WTC11 (cell line): ENCODE measurements at places on chromosomes 1 and 21. TPM values are rescaled to one million over a fixed set of nuclear protein-coding genes. Genes with fewer than 3 reads are reported as not detected.

- H3K4me3 ChIP-seq, result no peak overlapping the region
- no peaks in the 10 kb centered on the region for H3K27me3 ChIP-seq
- peaks cover 11% of the 10 kb centered on the region for H3K4me1 ChIP-seq
- no peak overlapping the region for H3K27ac ChIP-seq
- H3K36me3 ChIP-seq, result no peaks in the 10 kb centered on the region
These were observed 319.6 kb upstream of the TMPRSS15 start for GRCh38 chr21:18723171-18723570.

GRCh38 chr1:22207511-22208267 lies 64.8 kb upstream of the WNT4 start:
- H3K4me3 ChIP-seq, result no peak overlapping the region
- H3K27me3 ChIP-seq, result no peaks in the 10 kb centered on the region; the same call in none of the 2 replicates
- H3K27ac ChIP-seq, result no peak overlapping the region
- H3K36me3 ChIP-seq, result no peaks in the 10 kb centered on the region

DNA sequence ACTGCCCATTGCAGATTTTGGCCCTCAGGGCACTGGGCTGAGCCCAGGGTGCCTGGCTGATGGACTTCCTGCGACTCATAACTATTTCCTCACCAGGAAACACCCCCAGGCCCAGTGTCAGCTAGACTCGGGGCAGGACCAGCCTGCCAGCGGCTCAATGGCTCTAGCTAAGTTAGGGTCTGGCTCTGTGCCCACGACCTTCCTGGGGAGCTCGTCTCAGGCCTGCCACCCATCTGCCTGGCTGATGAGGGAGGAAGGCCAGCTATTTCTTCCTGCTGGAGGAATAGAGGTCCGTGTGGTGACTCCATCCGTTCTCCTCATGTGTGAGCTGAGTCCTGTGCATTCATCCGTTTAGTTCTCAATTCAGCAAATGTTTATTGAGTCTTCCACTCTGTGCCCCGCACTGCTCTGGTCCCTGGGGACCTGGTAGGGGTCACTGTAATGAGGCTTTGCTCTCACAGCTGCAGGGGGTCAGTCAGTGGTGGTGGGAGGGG lies 44.5 kb downstream of the KIRREL1 start:
- no peak for DNase-seq
- H3K27ac ChIP-seq, result peak overlapping the region; percentile 87
- H3K36me3 ChIP-seq, result peaks cover 2% of the 10 kb centered on the region; the same call in 1 of the 2 replicates
- H3K4me1 ChIP-seq, result peaks cover 48% of the 10 kb centered on the region

- DNase-seq, result no peak
- H3K27ac ChIP-seq, result no peak overlapping the region
- no peak overlapping the region for H3K4me3 ChIP-seq
- no peaks in the 10 kb centered on the region for H3K36me3 ChIP-seq
These were observed 58.7 kb downstream of the VANGL2 start for GRCh38 chr1:160459056-160459455.

- no peak overlapping the region for H3K4me3 ChIP-seq
- no peaks in the 10 kb centered on the region for H3K27me3 ChIP-seq
- peaks cover 4% of the 10 kb centered on the region for H3K36me3 ChIP-seq
These were observed 69.8 kb upstream of the HAO2 start for GRCh38 chr1:119298687-119299303.

- H3K27ac ChIP-seq, result peak overlapping the region; percentile 71
- H3K36me3 ChIP-seq, result peaks cover 9% of the 10 kb centered on the region
- H3K4me3 ChIP-seq, result peak overlapping the region; percentile 96
- DNase-seq, result no peak
- H3K4me1 ChIP-seq, result peaks cover 17% of the 10 kb centered on the region
- peaks cover 10% of the 10 kb centered on the region for H3K27me3 ChIP-seq
These were observed 704 bp downstream of the ALG6 start for GRCh38 chr1:63368131-63368530.

DNA sequence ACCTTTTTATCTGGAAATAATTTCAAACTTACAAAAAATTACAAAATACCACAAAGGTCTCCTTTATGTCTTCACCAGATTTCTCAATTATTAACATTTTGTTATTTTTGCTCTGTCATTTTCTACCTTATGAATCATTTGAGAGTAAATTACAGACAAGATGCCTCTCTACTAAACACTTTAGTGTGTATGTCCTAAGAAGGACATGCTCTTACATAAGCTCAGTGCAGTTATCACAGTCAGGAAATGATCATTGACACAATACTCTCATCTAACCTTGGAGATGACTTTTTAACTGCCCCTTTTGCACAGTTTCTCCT lies 378.9 kb upstream of the RUNX1 start:
- DNase-seq, result no peak
- H3K27ac ChIP-seq, result no peak overlapping the region
- peaks cover 20% of the 10 kb centered on the region for H3K36me3 ChIP-seq
- no peak overlapping the region for H3K4me3 ChIP-seq

GRCh38 chr1:24934310-24935195 lies 4.5 kb upstream of the RUNX3 start:
- H3K4me3 ChIP-seq, result peak overlapping the region; percentile 47
- no peaks in the 10 kb centered on the region for H3K36me3 ChIP-seq
- H3K27ac ChIP-seq, result no peak overlapping the region

GRCh38 chr21:36602735-36603134 lies 96.2 kb upstream of the SIM2 start:
- no peaks in the 10 kb centered on the region for H3K36me3 ChIP-seq
- H3K4me1 ChIP-seq, result 0 out of 2 replicates have a peak, but pooled peaks cover under 1% of the 10 kb centered on the region
- H3K27me3 ChIP-seq, result no peaks in the 10 kb centered on the region
- no peak for DNase-seq

DNA sequence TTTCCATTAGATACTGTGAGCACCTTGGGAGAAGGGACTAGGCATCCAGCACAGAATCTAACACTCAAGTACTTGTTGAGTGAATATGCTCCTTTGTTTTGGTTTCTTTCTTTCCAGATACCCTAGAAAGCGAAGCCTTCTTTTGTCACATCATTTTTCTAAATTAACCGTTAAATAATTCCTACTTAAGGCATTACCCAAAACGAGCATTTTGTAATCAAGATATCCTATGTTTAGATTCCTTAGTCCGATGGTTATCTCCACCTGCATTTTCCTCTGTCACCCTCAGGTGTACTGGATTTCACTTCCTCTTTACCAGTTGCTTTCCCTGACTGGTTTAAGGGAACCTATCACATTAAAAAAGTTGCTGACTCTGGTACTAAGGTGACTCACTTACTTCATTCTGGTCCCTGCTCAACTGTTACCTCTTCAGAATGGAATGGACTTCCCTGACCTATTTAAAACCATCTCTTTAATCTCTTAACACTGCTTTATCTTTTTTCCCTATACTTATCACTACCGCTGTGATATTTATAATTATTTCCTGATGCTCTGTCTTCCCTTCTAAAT lies 3.2 kb downstream of the B3GALNT2 start:
- no peaks in the 10 kb centered on the region for H3K27me3 ChIP-seq
- H3K4me3 ChIP-seq, result no peak overlapping the region
- H3K4me1 ChIP-seq, result peaks cover 29% of the 10 kb centered on the region
- H3K27ac ChIP-seq, result no peak overlapping the region

RASAL2 gene
- total RNA-seq, result 25.7 to 29.5 TPM (median 27.5 TPM) in 3 replicates

DNA sequence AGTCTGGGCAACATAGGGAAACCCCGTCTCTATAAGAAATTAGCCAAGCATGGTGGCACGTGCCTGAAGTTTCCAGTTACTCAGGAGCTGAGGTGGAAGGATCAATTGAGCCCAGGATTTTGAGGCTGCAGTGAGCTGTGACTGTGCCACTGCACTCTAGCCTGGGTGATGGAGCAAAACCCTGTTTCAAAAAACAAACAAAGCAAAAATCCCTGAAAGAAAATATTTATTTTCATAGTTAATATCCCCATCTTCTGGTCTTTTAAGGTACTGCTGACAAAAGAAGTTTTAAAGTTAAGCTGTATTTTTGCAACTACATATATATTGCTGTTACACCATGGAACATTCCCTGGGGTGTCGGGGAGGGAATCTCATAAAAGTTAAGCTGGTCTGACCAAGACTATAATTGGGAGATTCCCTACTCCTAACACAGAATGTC lies 26.0 kb downstream of the VAMP4 start:
- 0 out of 2 replicates have a peak overlapping the region, but pooled peaks have one; percentile 23 for H3K27ac ChIP-seq
- H3K36me3 ChIP-seq, result 0 out of 2 replicates have a peak, but pooled peaks cover under 1% of the 10 kb centered on the region
- H3K4me3 ChIP-seq, result no peak overlapping the region
- H3K27me3 ChIP-seq, result no peaks in the 10 kb centered on the region
- DNase-seq, result no peak
- H3K4me1 ChIP-seq, result no peaks in the 10 kb centered on the region

DNA sequence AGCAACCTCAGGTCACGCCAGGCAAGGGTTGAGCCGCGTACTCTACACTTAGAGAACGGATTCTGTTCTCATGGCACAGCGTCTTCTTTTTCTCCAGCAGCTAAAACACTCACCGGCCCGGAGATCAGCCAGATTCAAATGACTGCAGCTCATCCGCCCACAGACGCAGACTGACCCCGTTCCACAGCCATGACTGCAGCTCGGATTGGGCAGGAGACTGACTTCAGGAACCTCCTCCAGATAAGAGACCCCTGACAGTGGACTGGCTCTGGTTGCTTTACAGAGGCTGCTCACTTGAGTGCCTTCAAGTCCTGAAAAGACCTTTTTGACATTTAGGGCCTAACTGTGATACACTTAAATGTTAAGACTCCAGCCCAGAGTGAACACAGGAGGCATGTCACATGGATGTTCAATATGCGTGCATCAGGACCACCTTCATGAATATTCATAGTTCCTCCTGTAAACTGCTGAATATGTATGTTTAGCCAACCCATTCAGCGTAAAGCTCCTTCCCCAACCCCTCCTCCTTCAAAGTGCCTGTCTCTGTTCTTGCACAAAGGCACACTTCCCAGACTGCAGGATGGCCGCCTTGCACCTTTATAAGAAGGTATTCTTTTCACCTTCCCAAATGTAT lies 42.6 kb downstream of the BACE2 start:
- H3K27ac ChIP-seq, result no peak overlapping the region
- H3K36me3 ChIP-seq, result no peaks in the 10 kb centered on the region; the same call in 1 of the 2 replicates
- no peak overlapping the region for H3K4me3 ChIP-seq
- H3K27me3 ChIP-seq, result no peaks in the 10 kb centered on the region
- H3K4me1 ChIP-seq, result peaks cover 14% of the 10 kb centered on the region

DNA sequence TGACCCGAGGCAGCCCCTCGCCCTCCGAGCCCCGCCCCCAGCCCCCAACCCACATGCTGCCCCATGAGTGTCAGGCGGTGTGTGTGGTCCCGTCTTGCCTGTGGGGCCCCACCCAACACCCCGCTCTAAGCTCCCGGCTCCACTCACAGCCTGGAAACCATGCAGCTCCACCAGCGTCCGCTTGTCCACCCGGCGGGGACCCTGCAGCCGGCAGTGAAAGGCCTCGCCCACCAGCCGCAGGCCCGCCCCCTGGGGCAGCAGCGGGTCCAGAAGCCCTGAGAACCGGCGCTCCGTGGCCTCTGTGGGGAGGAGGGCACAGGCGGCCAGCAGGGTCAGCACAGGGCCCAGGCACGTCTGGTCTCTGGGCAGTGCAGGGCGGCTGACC lies 2.7 kb downstream of the C1QTNF12 start:
- H3K4me3 ChIP-seq, result no peak overlapping the region
- no peaks in the 10 kb centered on the region for H3K36me3 ChIP-seq
- no peak overlapping the region for H3K27ac ChIP-seq
- no peaks in the 10 kb centered on the region for H3K27me3 ChIP-seq
- H3K4me1 ChIP-seq, result no peaks in the 10 kb centered on the region

APCS gene
- total RNA-seq, result 0.44 to 0.66 TPM (median 0.64 TPM) in 3 replicates

DNA sequence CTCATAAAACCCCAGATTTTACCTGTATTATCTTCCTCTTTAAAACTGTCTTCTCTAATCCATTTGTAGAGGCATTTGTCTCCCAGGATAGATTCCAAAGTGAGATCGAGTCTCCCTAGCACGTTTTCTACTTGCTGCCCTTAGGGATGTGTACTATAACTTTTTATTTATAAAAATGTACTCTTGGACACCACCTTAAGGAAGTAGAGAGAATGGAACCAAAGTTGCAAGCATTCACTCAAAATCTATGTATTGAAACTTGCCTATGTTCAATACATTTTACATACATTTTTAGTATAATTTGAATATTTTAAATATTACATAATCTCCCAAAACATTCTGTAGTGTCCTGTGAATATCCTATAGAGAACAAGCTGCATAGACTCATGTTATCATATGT lies 842 bp upstream of the SPRR2A start:
- no peak for DNase-seq
- H3K27ac ChIP-seq, result no peak overlapping the region
- no peaks in the 10 kb centered on the region for H3K36me3 ChIP-seq
- H3K27me3 ChIP-seq, result no peaks in the 10 kb centered on the region
- H3K4me1 ChIP-seq, result no peaks in the 10 kb centered on the region

- no peak for DNase-seq
- no peaks in the 10 kb centered on the region for H3K4me1 ChIP-seq
- H3K36me3 ChIP-seq, result no peaks in the 10 kb centered on the region
- no peak overlapping the region for H3K27ac ChIP-seq
These were observed 62.2 kb downstream of the HSF2BP start for GRCh38 chr21:43597052-43597451.

SFT2D2 gene
- total RNA-seq, result 23.2 to 28.1 TPM (median 25.2 TPM) in 3 replicates

DNA sequence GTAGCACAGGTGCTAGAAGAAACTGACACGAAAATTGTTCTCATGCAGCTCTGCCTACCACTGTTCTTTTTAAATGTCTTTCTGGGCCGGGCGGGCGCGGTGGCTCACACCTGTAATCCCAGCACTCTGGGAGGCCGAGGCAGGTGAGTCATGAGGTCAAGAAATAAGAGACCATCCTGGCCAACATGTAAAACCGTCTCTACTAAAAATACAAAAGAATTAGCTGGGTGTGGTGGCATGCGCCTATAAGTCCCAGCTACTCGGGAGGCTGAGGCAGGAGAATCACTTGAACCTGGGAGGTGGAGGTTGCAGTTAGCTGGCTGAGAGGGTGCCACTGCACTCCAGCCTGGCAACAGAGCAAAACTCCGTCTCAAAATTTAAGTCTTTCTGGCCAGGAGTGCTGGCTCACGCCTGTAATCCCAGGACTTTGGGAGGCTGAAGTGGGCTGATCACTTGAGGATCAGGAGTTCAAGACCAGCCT lies 947 bp upstream of the RIT1 start:
- peak overlapping the region; percentile 95 for H3K4me3 ChIP-seq
- peaks cover 13% of the 10 kb centered on the region for H3K4me1 ChIP-seq
- H3K27me3 ChIP-seq, result no peaks in the 10 kb centered on the region
- peak overlapping the region; percentile 97 for H3K27ac ChIP-seq
- no peak for DNase-seq

DNA sequence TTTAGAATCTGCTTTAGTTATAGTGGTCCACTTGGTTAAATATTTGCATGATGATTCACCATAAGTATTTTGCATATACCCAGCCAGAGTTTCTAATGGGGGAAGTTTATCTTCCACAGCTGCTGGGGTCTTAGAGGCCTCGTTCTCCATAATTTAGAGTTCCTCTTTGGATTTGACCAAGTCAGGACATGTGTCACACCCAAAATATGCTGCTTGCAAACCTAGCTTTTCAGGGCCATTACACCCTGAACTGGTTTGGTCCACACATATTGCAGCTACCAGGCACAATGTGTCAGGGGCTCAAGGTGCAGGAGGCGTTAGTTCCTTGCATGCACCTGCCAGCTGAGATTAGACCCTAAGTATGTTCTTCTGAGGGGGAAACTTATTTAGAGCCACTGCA lies 17.1 kb upstream of the FMO4 start:
- H3K4me3 ChIP-seq, result peak overlapping the region; percentile 26; the same call in 1 of the 2 replicates
- H3K27ac ChIP-seq, result peak overlapping the region; percentile 97
- H3K27me3 ChIP-seq, result no peaks in the 10 kb centered on the region
- H3K4me1 ChIP-seq, result peaks cover 71% of the 10 kb centered on the region
- DNase-seq, result no peak
- H3K36me3 ChIP-seq, result peaks cover 15% of the 10 kb centered on the region
